ENCODE measurements at places on chromosomes 12 and 14.

GRCh38 chr12:80777587-80777986 is 60.9 kb downstream of the MYF5 start:
- DNase-seq = no peak

DNA sequence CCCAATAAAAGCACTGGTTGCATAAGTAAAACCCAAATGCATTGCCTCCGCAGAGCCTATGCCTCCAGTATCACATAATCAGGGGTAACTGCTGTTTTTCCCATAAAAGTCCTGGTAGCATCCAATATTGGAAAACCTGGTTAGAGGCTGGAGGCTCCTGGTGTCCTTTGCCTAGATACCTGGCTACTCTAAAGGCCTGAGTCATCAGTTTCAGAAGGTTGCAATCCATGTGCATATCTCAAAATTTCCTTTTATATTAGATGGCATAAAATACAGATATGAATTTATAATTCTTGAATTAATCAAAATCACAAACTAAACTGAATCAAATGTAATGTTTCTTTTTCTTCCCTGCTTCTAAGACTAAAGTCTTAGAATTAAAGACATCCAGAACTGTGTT is 164.2 kb upstream of the DCN start:
- no peak for DNase-seq

- peak; percentile 56 for DNase-seq
Measured at GRCh38 chr12:128795530-128796361, 28.0 kb downstream of the SLC15A4 start.

GRCh38 chr14:79256380-79256779 is 954.9 kb downstream of the DIO2 start:
- DNase-seq = no peak

DNA sequence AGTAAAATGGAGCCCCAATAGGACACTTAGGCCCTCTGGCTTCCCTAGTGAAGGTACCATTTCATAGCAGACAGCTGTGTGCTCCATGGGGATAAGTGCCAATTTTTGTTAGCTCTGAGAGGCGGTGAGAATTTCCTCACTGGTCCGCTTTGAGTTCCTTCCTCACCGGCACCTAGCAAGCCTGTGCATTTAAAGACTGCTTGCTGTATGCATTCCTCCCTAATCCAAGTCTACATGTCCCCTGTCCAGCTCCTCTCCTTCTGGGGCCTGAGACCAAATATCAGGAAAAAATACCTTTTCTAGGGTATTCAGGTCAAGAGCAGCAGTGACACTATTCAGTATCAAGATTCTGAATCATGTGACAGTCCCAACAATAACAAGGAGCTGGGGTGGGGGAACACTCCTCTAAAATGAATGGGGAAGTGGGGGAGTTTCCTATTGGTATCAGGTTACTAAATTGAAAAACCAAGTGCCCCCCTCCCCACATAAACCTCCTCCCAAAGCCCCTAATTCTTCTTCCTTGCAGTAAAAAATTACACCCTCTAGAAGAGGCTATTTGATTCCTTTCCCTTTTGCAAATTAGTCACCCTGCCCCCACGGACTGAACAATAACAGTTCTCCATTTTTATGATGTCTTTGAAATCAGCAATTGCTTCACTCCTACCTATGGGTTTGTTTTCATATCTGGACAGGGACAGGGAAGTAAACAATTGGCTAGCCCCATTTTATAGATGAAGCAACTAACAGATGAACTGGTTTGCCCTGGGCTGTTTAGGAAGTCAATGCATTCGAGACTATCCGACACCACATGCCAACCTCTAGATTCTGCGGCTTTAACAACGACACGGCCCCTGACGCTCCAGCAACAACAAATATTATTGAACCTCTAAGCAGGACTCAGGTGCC is 28.9 kb downstream of the BCL11B start:
- no peak for DNase-seq

- DNase-seq = no peak
Measured at GRCh38 chr12:112782250-112782649, 9.3 kb upstream of the RPH3A start.

GRCh38 chr12:601976-602699 is 61.1 kb downstream of the NINJ2 start:
- DNase-seq = no peak

Measured in germinal center (tissue), 1 donor.